Ovary (tissue), 10 donors: ENCODE measurements at places on chromosomes 3 and 15. TPM values are rescaled to one million over a fixed set of nuclear protein-coding genes. Genes with fewer than 3 reads are reported as not detected.

KBTBD13 gene
- total RNA-seq = not detected

SNRPN gene
- 152 TPM for total RNA-seq

NOX5 gene
- total RNA-seq = 0.20 TPM

GMPS gene
- total RNA-seq = 54.7 TPM

GOLGA8H gene
- total RNA-seq = 0.35 TPM

OR5K2 gene
- not detected for total RNA-seq

ADIPOQ gene
- total RNA-seq = not detected

SORD gene
- 10.4 TPM for total RNA-seq

KIF7 gene
- 12.8 TPM for total RNA-seq

GRCh38 chr3:5086708-5087107 is 35.4 kb upstream of the ARL8B start:
- no peak for DNase-seq

DNA sequence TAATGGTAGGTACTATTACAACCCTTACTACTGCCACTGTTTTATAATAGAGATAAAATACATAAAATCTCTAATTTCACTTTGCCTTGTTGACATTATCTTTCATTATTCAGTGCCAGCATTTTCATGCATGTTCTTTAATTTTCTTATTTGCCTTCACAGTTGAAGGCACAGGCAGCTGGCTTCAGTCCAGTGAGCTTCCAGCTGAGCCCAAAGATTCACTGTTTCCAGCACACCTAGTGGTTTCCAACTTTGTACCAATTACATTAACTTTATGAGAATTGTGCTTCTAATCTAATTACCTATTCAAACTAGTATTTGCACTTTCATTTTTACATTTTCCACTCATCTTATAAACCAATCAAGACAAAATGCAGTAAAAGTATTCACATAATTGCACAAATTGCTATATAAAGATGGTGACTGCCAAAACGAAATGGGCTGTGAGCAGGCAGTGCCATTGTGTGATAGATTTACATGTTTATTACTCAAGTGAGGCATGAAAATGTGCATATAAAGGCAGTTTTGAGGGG is 228.3 kb downstream of the MFSD1 start:
- DNase-seq = no peak

GRCh38 chr3:46368569-46368968 is 2.2 kb upstream of the CCR5 start:
- no peak for DNase-seq

DNA sequence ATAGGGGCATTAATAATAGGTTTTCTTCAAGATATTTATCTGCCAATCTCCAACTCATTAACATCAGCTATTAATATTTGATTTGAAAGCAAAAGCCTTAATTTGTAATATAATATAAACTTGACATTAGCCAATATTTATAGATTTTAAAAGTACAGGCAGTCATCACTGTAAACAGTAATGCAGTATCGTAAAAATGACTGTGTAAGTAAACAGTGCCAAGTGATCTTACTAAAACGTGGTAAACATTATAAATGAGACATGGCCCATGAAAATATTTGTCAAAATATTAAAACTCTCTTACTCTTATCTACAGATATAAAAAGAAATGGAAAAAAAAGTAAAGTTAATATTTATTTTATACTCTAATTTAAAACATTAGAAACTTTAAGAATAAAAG is 101.6 kb upstream of the EPHA6 start:
- no peak for DNase-seq

GRCh38 chr3:123750659-123751420 is 133.3 kb downstream of the MYLK start:
- no peak for DNase-seq

GRCh38 chr3:192812743-192813383 is 85.5 kb upstream of the FGF12 start:
- DNase-seq = no peak

DNA sequence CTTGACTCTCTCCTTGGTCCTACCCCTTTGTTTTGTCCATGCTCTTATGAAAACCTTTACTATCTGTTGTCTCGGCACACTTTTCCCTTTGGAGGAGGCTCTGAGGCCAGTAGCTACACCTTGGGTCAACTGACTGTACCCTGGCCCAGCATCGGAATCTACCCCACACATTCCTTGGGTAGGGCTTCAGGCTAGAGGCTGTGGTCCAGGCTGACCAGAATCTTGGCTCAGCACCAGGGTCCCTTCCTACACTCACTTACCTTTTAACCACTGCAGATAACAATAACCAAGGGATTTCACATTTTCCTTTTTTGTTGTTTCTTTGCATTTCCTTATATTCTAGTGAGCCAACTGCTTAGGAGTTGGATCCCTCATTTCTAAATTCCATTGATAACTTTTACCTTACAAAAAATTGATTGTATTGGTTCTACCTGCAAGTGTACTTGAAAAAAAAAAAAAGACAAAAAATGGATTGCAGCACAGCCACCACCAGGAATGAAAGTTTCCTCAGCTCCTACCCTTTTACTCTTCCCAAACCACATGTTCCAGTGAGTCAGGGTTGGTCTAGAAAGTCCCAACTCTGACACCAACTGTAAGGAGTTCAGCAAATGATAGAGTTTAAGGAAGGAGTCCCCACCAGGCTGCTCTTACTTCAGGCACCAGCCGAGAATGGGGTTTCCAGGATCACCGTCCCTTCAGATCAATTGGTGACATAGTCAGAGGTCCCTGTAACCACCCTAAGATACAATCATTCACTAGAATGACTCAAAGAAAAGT is 95.6 kb downstream of the FBLN2 start:
- DNase-seq = no peak

GRCh38 chr3:55888282-55888885 is 401.3 kb upstream of the WNT5A start:
- no peak for DNase-seq

DNA sequence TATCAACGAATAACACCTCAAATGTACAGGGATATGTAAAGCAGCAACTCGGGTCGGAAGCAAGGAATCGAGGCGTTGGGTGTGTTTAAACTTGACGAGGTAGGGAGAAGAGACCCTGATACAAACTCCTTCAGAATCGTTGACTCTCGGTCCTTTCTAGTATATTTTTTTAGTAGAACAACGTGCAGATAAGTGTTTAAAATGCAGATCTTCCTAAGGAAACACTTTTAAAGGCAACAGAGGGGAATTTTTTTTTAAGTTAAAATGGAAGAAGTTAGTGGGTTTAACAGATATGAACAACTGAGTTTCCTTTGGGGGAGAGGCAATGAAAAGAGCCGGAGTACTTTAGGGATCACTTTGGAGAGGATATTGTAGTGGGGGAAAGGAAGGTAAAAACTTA is 1.1 kb upstream of the KPNA4 start:
- no peak for DNase-seq

- no peak for DNase-seq
These were observed 46.8 kb upstream of the DPPA4 start for GRCh38 chr3:109384164-109384563.

DNA sequence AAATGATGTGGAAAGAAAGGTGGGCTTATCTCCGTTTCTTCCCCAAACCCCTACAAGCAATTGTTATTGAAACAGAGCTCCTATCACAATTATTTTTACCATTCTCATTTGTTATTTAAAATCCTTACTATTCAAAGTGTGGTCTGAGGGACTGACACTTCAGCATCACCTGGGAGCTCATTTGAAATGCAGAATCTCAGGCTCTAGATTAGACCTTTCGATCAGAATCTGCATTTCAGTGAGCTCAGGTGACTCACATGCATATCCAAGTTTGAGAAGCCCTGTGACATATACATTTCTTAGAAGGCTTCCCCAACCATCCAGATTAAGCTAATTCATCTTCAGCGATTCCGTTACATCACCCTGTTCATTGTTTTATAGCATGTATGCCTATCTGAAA is 145.0 kb downstream of the KCNH8 start:
- DNase-seq = no peak

GRCh38 chr3:108031895-108032294 is 58.9 kb downstream of the CD47 start:
- no peak for DNase-seq
